ENCODE measurements at places on chromosomes 12 and 14.
A peak's percentile ranks its signal among the peaks of the same experiment; 100 is the strongest.

GRCh38 chr14:100898465-100898864 is 5.1 kb downstream of the RTL1 start:
- DNase-seq = no peak

GRCh38 chr12:15044471-15044870 is 71.6 kb downstream of the PDE6H start:
- DNase-seq = no peak

DNA sequence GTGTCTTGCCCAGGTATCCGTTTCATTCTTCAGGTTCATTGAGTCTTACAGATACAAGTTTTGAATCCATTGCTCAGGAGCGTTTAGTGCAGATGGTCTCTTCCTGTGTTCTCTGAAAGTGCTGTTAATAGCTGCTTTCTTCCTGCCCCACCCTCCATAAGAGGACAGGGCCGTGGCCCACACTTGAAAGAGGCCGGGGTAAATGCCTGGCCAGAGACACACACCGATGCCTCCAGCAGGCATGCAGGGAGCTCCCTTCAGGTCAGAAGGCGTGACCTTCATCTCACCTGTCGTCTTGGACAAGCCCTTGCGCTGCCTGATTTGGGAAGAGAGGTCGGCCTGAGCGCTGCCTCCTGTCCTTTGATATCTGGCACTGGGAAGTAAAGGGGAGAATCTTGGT is 11.6 kb downstream of the PRKAB1 start:
- DNase-seq = no peak

GRCh38 chr12:10170216-10170615 is 1.7 kb downstream of the OLR1 start:
- DNase-seq = no peak

DNA sequence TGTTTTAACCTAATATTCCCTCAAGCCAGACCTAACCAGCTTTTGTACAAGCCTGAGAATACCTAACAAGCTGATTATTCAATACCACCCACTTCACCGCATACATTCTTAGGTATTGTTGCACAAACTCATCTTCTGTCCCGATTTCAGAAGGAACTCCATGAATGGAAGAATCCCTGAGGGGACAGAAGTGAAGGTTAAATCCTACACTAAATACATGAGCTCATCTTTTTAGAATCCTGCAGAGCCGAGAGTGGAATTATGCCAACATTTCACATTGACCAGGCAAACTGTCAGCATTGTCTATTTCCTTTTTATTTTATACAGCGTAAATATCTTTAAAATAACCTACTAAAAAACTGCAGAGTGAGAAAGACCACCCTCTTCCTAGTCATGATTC is 140.7 kb upstream of the PRICKLE1 start:
- DNase-seq = no peak

DNA sequence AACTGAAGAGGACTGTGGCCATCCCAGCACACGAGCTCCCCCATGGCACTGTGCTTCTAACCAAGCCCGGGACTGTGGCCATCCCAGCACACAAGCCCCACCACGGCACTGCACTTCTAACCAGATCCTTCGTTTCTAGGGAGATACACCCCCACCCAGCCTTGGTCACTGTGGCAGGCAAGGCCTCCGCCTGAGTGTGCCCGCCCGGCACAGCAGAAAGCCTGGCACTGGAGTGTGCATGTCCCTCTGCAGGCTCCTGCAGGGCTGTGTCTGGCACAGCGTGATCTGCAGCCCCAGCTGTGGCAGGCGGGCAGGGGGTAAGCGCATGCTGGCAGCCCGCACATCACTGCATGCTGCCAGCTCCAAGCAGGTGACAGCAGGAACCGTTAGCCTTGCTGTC is 49.8 kb downstream of the CCDC85C start:
- no peak for DNase-seq

DNA sequence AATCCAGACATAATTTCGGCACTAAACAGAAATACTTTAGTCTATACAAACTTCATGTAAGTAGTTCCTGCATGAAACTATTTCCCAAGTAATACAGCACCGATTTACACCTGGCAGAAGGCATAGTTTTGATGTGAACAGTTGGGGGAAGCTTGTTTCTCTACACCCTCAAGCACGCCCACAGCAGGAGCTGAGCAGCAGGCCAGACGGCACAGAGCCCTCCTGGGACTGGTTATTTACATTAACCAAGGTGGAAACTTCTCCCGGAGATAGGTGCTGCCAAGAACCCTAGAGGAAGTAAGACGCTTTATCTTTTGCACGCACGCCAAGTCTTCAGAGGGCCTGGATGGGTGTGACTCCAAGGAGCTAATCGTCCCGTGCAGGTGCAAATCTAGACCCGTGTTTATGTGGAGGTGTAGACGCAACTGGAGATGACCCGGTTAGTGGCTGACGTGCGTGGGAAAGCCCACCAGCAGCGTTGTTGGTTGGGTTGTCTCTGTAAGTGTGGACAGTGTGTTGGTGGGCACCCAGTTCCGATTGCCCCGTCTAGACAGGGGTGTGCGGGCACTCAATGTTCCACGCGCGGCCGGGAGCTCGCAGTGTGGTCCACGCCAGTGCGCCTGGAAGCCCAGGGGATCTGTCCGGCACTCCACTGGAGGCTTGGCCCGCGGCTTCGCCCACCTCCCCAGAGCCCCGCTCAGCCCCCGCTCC is 767 bp upstream of the TCP11L2 start:
- DNase-seq = peak; percentile 96

GRCh38 chr12:33555128-33555527 is 115.5 kb upstream of the SYT10 start:
- no peak for DNase-seq

- DNase-seq = no peak
Observed at GRCh38 chr12:12336049-12336411, 14.0 kb downstream of the MANSC1 start.

- DNase-seq = no peak
Observed at GRCh38 chr12:117100851-117101673, 1.8 kb upstream of the TESC start.

GRCh38 chr14:99664937-99665273 is 19.2 kb upstream of the CYP46A1 start:
- DNase-seq = no peak

DNA sequence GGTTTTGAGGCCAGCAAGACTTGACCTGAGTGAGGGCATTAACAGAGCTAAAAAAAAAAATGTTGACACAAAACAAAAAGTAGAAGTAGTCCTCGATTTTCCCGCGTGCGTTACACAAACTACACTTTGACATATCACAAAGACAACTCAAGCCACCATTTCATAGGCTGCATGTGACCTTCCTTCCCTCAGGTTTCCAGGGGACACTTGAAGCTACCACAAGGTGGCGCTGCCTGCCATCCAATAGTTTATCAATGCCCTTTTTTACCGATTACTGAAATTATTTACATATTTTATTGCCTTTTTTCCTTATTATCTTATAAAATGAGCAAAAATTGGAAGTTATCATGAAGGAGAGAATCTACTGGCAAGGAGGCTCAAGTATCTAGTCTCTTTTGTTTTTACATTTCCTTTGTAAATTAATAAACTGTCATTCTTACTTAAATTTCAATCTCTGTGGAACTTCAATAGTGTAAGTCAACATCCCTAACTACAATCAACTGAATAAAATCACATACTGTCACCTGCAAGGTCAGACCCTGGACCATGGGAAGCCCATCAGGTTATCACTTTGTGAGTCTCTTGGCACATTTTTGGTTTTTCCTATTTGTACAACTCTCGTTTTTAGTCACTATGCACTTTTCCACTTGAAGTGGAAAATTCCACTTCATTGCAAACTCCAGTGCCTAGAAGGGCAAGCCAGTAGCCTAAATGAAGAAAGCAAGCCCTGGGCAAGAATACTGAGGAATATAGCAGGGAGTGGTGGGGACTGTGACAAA is 84.6 kb upstream of the CPSF6 start:
- peak; percentile 86 for DNase-seq

GRCh38 chr14:70698288-70698687 is 56.6 kb downstream of the TTC9 start:
- DNase-seq = peak; percentile 58

DNA sequence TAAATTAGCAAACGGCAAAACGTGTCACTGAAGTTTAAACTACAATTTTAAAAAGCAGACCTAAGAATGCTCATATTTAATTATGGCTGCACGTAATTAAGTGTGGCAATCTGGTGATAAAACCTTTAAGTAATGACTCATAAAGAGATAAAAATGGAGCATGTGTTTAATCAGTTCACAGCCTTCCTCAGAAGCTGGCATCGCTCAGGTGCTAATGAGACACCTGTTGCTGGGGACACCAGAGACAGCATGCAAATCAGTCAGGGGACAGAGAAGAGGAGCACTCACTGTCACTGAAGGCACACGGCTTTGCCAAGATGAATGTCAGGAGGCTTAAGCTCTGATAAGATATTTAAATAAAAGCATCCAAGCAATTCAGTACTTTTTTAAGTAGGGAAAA is 840.3 kb downstream of the GALC start:
- DNase-seq = no peak

- DNase-seq = peak; percentile 38
Observed at GRCh38 chr14:52961060-52961639, 10.3 kb upstream of the FERMT2 start.

DNA sequence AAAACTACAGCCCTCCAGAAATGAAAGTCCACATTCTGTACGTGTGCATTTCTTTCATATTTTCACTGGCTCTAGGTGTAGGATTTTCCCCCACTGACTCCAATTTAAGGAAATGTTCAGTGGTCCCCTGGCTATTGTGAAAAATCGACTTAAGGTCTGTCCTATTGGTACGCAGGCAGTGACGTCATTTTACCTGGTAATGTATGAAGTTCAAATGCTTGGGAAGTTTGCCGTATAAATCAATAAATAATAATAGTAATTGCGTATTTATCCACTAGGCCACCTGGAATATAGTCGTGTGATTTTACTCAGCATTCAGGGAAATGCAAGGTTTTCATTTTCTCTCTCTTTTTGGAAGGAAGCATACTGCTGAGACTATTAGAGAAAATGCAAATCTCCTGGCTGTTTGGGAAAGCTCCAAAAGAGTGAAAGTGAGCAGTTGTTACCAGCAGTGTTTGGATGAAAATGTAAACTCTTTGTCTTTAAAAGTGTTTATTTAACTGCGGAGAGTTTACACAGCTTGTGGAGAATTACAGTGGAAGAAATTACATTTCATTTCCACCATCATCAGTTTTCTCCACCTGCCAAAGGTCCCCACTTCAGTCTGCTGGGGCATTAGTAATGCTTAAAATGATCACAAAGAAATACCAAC is 107.0 kb downstream of the EXOC5 start:
- no peak for DNase-seq

DNA sequence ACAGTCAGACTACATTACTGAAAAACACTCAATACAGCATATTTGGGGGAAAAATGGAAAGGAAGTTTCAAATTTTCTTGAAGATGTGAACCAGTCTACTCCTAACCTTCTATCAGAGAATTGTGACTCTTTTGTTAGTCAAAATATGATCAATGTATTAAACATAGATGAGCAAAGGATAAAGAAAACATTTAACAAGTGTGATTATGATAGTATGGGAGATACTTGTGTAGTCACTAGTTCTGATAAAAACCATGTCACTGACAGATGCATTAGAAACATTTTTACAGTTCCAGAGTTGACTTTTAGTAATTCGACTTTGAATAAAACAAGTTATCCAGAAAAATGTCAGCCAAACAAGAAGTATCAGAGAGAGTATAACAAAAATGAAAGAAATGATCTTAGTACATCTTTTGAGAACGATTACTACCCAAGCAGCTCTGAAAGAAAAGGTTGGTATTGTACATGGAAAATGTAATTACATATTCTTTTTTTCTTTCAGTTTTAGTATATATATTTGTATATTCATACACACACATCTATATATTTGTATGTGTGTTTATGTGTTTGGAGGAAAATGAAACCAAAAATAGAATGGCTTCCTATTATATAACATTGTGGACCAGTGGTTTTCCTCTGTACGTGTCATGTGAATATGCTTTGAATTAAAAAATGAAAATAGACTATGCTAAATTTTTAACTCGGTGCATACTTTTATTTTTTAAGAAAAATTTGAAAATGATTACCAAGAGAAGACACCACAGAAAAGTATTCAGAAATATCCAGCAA is 63.3 kb upstream of the ABCD2 start:
- no peak for DNase-seq

- DNase-seq = no peak
Observed at GRCh38 chr14:99119554-99120525, 152.2 kb downstream of the BCL11B start.

GRCh38 chr12:89084751-89085150 is 267.6 kb downstream of the DUSP6 start:
- no peak for DNase-seq

- no peak for DNase-seq
Observed at GRCh38 chr12:88172844-88173407, 30.8 kb downstream of the TMTC3 start.

DNA sequence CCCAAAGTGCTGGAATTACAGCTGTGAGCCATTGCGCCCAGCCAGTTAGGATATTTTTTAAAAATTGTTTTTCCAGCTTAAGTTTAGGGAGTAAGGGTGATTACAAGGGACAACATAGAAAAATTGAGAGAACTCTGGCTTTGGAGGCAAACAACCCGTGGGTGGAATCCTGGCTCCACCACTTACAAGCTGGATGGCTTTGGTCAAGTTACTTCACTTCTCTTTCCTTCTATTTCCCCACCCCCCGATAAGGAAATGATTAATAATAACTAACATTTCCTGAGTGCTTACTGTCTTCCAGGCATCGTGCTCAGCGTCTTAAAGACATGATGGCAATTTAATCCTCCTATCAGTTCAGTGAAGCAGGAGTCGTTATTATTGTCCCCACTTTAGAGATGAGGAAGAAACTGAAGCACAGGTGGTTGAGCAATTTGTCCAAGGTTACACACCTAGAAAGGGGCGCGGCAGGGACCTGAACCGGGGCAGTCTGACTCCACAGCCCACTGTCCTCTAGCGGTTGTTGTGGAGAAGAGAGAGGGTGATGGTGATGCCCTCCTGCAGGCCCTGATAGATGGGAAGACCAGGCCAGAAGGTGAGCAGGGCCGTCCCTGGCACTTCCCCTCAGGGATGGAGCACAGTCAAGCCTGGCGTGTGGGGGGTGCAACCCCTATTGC is 16.7 kb upstream of the FAIM2 start:
- no peak for DNase-seq

- DNase-seq = peak; percentile 78
Observed at GRCh38 chr12:49892084-49892731, 11.5 kb downstream of the FAIM2 start.

DNA sequence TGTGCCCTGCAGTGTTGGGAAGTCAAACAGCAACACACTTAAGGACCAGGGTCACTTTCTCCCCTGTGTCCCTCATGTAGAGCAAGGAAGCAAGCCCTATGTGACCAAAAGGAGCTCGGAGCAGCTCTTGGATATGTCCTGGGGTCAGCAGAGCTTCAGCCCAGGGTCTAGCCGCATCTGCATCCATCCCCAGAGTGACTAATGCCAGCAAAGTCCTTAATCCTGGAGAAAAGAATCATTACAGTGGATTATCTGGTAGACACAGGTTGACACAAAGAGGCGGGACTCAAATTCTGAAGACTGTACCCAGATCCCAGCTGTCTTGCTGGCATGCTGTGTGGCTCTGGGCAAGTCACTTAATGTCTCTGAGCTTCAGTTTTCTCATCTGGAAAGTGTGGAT is 239.1 kb upstream of the PWP1 start:
- no peak for DNase-seq

GRCh38 chr14:21199611-21200560 is 44.0 kb upstream of the OR5AU1 start:
- DNase-seq = no peak

GRCh38 chr14:104680806-104681688 is 8.4 kb upstream of the INF2 start:
- DNase-seq = peak; percentile 81

All from erythroblast (primary cell).